Activated T-cell treated with anti-CD3 and anti-CD28 coated beads, Interleukin-2, amount 50 U/mL, for 72 hours (primary cell): ENCODE measurements at places on chromosomes 16 and 17. TPM values are rescaled to one million over a fixed set of nuclear protein-coding genes. Genes with fewer than 3 reads are reported as not detected.
A peak's percentile ranks its signal among the peaks of the same experiment; 100 is the strongest.

DNA sequence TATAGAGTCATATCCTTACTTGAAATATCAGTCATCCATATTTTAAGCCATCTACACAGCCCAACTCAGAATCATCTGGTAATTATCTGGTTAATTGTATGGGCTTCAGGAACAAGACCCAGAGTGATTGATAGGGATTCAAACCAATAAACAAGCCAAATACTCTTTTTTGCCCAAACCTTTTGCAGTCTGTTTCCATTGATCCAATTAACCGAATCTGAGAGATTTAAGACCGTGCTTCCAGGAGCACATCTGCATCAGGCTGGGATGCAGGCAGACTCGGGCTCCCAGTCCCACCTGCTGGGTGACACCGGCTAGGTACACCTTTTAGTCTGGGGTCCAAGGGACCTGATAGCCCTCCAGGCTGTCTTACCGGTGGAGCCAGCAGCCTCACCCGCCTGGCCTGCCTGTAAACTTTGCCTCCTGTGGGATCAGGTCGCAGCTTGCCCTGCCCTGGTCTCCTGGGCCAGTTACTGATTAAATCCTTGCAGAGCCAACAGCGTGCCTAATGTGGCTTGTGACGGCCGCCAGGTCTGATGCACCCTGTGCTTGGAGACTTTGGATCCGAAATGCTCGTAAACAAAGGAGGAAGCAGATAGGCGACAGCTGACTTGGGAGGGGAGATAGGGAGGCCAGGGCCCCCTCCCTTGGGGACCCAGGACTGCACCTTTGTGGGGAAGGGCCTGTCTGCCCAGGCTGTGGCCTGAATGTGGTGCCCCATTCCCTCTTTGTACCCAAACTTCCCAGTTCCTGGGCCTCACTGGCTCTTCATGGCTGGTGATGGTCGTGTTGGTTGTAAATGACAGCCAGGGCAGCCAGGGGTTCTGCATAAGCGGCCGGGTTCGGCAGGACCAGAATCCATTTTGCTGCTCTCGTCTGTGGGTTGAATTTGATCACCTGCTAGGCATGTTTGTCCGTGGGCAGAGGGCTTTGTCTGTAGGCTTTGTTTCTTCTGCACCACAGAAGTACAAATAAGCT, 3.8 kb downstream of the CMIP start:
- peak overlapping the region; percentile 87 for H3K4me3 ChIP-seq
- H3K36me3 ChIP-seq: peaks cover 14% of the 10 kb centered on the region
- DNase-seq: no peak
- H3K4me1 ChIP-seq: peaks cover 67% of the 10 kb centered on the region
- peaks cover 3% of the 10 kb centered on the region for H3K27me3 ChIP-seq
- H3K27ac ChIP-seq: no peak overlapping the region

KIF1C gene
- total RNA-seq: 38.3 TPM

- peak overlapping the region; percentile 19 for H3K27ac ChIP-seq
- peaks cover 4% of the 10 kb centered on the region for H3K36me3 ChIP-seq
- H3K4me1 ChIP-seq: peaks cover 94% of the 10 kb centered on the region
- peak overlapping the region; percentile 1 for H3K4me3 ChIP-seq
Observed at GRCh38 chr17:40548982-40549685, 16.1 kb downstream of the CCR7 start.

DNA sequence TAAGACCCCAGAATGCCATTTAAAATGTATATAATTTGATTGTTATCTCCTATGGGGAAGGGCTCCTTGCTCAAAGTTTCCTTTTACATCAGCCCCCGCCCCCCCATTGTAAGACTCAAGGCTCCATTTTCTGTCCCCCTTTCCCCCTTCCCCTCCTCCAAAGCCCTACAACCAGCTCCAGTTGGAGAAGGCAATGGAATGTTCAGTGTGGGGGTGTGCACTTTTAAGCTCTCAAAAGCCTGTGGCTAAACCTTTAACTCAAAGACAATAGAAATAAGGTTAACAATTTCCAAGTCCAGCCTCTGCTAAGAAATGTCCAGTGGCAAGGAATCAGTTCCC, 114.7 kb downstream of the NOG start:
- DNase-seq: no peak
- H3K4me3 ChIP-seq: no peak overlapping the region
- H3K4me1 ChIP-seq: no peaks in the 10 kb centered on the region
- no peaks in the 10 kb centered on the region for H3K36me3 ChIP-seq
- no peak overlapping the region for H3K27ac ChIP-seq

GRCh38 chr16:24257958-24258357, 1.8 kb downstream of the CACNG3 start:
- no peak overlapping the region for H3K4me3 ChIP-seq
- no peaks in the 10 kb centered on the region for H3K36me3 ChIP-seq
- peaks cover 63% of the 10 kb centered on the region for H3K27me3 ChIP-seq
- no peak overlapping the region for H3K27ac ChIP-seq

DNA sequence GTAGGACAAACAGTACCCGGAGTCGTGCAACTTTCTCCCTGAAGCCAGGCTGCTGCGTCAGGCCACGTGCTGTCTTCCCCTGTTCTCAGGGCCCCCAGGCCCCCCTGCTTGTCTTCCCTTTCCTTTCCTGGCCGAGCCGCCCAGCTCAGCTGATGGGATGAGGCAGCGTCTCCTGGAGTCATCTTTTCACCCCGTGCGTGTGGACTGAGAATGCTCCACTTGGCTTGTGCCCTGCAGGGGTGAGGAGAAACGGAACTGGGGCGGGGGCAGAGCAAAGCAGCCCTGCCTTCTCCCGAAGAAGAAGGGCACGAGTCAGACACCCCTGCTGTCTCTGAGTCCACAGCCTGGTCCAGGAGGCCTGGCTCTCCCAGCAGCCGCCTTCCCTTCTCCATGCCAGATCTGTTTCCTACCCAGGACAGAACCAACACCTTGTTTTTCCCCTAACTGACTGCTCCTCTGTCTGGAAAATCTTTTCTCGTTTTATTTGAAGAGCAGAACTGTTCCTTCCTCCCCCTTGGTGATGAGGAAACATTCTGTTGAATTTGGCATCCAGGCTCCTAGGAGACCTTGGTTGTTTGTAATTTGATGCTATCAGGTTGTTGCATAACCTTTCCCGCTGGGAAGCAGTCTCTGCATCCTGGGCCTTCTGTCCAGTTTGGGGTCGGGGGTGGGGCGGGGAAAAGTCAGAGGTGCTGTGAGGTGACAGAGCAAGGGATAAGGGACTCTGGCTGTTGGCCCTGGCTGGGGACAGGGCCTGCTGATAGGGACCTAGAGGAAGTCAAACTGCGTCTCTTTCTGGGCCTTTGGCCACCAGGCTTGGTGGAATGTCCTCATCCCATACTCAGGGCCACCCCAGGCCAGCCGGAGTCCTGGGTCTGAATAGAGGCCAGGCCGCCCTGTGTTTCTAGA, 78.8 kb downstream of the WIPI1 start:
- H3K27ac ChIP-seq: no peak overlapping the region
- no peak overlapping the region for H3K4me3 ChIP-seq
- H3K4me1 ChIP-seq: peaks cover 13% of the 10 kb centered on the region
- no peaks in the 10 kb centered on the region for H3K27me3 ChIP-seq

GRCh38 chr16:66484453-66485213, 57.5 kb downstream of the BEAN1 start:
- no peak for DNase-seq
- no peaks in the 10 kb centered on the region for H3K36me3 ChIP-seq
- peaks cover 18% of the 10 kb centered on the region for H3K4me1 ChIP-seq
- H3K27ac ChIP-seq: no peak overlapping the region

KCNJ2 gene
- not detected for total RNA-seq

DNA sequence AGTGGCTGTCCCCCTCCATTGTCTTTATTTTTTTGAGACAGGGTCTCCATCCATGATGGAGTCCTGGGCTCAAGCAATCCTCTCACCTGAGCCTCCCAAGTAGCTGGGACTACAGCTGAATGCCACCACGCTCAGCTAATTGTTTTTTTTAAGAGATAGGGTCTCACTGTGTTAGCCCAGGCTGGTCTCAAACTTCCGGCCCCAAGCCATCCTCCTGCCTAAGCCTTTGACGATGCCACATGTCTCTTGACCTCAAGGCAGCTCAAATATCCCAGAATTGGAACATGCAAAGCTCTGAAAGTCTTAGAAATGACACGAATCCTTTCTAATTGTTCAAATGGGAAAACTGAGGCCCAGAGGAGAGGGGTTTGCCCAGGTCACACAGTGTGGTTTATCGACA, 75.4 kb upstream of the ZNF423 start:
- H3K36me3 ChIP-seq: no peaks in the 10 kb centered on the region
- no peak overlapping the region for H3K27ac ChIP-seq
- no peaks in the 10 kb centered on the region for H3K4me1 ChIP-seq
- H3K27me3 ChIP-seq: peaks cover 19% of the 10 kb centered on the region
- DNase-seq: no peak
- H3K4me3 ChIP-seq: no peak overlapping the region

GRCh38 chr17:57666201-57666870, 78.8 kb downstream of the CCDC182 start:
- no peak overlapping the region for H3K4me3 ChIP-seq
- peaks cover 19% of the 10 kb centered on the region for H3K4me1 ChIP-seq
- H3K36me3 ChIP-seq: no peaks in the 10 kb centered on the region
- no peaks in the 10 kb centered on the region for H3K27me3 ChIP-seq
- no peak overlapping the region for H3K27ac ChIP-seq

DNA sequence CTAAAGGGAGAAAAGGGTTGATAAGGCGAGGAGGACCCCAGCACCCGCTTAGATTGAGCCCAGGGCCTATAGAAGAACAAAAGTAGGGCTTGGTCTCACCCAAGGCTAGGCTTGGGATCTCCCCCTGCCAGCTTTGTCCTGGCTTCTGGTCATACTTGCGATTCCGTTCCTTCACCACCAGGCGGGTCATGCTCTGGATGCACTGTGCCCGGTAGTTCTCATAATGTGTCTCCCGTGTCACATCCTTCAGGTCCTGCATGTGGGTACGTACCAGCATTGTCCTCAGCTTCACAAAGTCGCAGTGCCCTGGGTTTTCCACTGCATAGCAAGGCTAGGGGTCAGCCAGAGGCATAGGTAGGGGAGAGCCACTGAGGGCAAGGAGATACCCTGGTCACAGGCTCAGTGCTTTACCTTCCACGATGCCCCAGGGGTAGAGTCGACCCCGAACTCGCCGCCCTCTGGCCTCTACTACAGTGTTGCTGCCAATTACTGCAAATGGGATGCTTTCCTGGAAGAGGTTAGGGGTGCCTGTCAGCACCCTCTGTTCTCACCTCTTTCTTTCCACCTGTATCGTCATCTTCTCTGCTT, 6.5 kb upstream of the MTMR4 start:
- no peak overlapping the region for H3K4me3 ChIP-seq
- no peak overlapping the region for H3K27ac ChIP-seq
- DNase-seq: peak; percentile 20

DNA sequence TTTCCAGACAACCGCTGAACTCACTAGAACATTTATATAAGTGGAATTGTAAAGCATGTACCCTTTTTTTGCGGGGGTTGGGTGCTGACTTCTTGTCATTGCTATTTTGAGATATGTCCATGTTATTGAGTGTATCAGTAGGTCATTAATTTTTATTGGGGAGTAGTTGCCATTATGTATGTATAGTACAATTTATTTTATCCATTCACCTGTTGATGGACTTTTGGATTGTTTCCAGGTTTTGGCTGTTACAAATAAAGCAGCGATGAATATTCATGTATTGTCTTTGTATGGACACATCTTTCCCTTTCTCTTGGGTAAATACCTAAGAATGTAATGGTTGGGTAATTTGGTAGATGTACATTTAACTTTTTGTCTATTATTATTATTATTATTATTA, 12.7 kb downstream of the NFATC3 start:
- peaks cover 3% of the 10 kb centered on the region for H3K36me3 ChIP-seq
- H3K27me3 ChIP-seq: no peaks in the 10 kb centered on the region
- H3K4me3 ChIP-seq: no peak overlapping the region
- no peak for DNase-seq

ACSM2A gene
- total RNA-seq: 0.49 TPM

DNA sequence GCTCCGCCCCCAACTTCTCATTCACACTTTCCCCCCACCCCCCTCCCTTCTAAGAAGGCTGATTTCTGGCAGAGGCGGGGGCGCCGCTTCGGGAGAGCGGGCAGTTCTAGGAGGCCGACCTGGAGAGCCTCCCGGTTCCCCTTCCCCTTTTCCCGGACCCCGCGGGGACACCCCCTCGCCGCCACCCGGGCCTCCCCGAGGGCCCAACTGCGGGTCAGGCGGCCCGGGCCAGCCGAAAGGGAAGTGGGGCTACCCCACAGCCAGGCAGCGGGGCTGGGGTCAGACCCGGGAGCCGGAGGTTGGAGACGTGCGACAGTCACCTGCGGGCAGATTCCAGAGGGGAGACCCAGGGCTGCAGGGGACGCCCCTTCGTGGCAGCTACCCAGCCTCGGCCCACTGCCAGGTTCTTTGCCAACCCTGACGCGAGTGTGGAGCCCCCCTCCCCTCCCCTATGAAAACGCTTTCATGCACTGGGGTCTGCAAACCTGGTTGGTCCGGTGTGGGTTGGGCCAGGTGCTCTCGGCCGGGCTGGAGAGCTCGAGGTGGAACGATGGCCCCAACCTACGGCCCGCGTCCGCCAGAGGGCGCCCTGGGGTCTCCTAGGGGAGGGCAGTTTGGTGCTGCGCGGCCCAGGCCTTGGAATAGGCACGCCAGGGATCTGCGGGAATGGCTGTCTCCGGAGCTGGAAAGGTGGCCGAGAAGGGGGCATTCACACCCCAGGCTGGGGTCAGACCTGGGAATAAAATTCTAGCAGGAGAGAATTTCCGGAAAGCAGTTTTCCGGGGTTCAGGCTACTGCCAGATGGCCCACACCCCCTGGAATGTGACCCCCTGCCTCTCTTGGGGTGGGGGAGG, 721 bp upstream of the SOCS3 start:
- H3K36me3 ChIP-seq: peaks cover 15% of the 10 kb centered on the region
- H3K27me3 ChIP-seq: peaks cover 5% of the 10 kb centered on the region
- H3K4me1 ChIP-seq: peaks cover 47% of the 10 kb centered on the region
- peak; percentile 99 for DNase-seq

RNF222 gene
- 0.19 TPM for total RNA-seq

DNA sequence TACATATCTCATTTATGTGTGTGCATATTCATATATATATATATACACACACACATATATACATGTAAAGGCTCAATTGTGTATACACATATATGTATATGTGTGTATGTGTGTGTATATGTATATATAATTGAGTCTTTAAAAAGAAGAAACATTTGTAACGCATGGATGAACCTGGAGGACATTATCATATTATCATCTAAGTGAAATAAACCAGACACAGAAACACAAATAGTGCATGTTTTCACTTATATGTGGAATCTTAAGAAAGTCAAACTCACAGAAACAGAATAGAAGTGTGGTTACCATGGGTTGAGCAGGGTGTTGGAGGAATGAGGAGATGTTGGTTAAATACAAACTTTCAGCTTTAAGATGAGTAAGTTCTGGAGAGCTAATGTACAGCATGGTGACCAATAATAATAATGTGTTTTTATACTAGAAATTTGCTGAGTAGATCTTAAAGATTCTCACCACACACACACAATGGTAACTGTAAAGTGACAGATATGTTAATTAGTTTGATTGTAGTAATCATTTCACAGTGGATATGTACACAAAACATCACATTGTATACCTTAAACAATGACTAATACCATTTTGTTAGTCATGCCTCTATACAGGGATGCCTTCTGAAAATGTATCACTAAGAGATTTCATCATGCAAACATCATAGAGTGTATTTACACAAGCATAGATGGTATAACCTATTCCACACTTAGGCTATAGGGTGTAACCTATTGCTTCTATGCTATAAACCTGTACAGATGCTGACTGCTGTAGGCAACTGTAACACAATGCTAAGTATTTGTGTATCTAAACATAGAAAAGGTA, 132.6 kb upstream of the CACNG5 start:
- peak overlapping the region; percentile 3 for H3K27ac ChIP-seq
- H3K36me3 ChIP-seq: peaks cover 26% of the 10 kb centered on the region
- no peak overlapping the region for H3K4me3 ChIP-seq
- H3K4me1 ChIP-seq: peaks cover 26% of the 10 kb centered on the region
- no peaks in the 10 kb centered on the region for H3K27me3 ChIP-seq
- no peak for DNase-seq

GRCh38 chr17:14330492-14330962, 29.6 kb downstream of the HS3ST3B1 start:
- H3K4me3 ChIP-seq: no peak overlapping the region
- H3K27ac ChIP-seq: no peak overlapping the region
- DNase-seq: no peak
- no peaks in the 10 kb centered on the region for H3K27me3 ChIP-seq
- H3K36me3 ChIP-seq: peaks cover 3% of the 10 kb centered on the region
